ENCODE measurements at places on chromosomes 5 and 9. TPM values are rescaled to one million over a fixed set of nuclear protein-coding genes. Genes with fewer than 3 reads are reported as not detected.

- DNase-seq = no peak
Measured at GRCh38 chr9:4559261-4560182, 69.3 kb downstream of the SLC1A1 start.

- no peak for DNase-seq
Measured at GRCh38 chr5:122297587-122298298, 14.3 kb upstream of the SNCAIP start.

GRCh38 chr5:79697222-79698170 is 7.9 kb downstream of the CMYA5 start:
- DNase-seq = no peak

- no peak for DNase-seq
Measured at GRCh38 chr9:37988041-37988440, 81.0 kb downstream of the SHB start.

GRCh38 chr9:132042324-132042723 is 37.3 kb downstream of the MED27 start:
- DNase-seq = no peak

GRCh38 chr9:122383992-122384461 is 13.2 kb downstream of the PTGS1 start:
- DNase-seq = no peak

- DNase-seq = no peak
Measured at GRCh38 chr5:139481580-139482049, 943 bp downstream of the STING1 start.

DNA sequence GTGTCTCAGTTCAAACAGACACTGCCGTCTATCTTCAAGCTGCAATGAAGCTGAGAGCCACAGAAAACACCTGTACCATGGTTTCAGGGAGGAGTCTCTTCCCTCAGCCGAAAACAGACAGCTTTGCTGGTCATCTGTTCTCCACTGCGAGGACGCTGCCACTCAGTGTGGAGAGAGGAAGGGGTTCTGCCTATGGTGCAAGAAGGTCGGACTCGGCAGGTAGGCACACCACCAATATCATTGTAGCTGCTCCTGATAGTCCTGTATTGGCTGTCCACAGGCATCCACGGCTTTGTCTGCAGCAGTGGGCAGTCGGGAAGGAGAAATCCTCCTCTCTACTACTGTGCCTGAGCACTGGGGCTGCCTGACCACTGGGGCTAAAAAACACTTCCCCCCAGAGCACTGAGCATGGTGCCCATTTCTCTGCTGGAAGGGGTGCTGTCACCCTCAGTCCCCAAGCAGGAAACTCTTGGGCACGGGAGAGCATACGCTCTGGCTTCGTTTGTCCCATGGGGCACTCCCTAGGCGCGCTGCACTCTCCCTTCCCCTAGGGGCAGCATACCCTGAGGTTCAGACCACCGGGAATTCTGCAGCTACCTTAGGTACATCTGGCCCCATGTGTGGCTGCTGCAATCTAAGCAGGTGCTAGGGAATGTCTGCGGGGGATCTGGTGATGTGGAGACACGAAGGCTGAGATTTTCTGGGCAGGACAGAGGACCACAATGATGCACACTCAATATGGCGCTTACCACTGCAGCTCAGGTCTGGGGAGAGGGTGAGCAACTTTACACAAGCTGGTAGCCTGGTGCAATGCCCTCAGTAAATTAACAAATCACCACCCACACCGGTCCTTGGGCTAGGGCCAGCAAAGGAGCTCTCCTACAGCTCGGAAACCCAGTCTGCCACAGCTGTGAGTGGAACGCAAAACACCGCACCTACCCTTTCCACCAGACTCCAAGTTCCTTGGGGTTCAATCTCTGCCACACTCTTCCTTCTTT is 880.9 kb upstream of the SEMA6A start:
- no peak for DNase-seq

DNA sequence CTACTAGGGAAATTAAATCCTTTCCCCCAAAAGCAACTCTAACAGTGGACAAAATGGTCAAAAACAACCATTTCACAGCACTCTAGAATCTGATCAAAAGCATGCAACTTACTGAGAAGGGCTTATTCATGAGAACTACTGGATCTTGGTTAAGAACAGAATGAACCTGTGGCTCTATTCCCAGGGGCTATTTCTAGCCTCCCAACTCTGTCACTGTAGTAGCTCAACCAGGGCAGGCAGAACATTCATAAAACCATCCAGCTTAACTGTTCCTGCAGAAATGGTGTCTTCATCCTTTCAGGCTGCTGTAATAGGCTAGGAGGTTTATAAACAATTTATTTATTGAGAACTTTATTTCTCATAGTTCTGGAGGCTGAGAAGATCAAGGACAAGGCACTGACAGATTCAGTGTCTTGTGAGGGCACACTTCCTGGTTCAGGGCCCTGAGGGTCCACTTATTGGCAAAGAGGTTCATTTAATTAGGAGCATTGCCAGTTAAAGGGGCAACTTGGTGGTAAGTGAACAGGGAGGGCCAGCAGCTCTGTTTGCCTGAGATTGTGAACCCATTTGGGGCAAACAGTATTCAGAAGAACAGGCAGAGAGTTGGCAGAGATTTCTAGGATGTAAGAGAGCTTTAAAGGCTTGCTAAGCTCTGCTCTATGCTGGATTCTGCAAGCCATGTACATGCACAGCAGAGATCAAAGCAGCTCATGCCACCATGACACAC is 238.5 kb upstream of the FBXL7 start:
- no peak for DNase-seq

DNA sequence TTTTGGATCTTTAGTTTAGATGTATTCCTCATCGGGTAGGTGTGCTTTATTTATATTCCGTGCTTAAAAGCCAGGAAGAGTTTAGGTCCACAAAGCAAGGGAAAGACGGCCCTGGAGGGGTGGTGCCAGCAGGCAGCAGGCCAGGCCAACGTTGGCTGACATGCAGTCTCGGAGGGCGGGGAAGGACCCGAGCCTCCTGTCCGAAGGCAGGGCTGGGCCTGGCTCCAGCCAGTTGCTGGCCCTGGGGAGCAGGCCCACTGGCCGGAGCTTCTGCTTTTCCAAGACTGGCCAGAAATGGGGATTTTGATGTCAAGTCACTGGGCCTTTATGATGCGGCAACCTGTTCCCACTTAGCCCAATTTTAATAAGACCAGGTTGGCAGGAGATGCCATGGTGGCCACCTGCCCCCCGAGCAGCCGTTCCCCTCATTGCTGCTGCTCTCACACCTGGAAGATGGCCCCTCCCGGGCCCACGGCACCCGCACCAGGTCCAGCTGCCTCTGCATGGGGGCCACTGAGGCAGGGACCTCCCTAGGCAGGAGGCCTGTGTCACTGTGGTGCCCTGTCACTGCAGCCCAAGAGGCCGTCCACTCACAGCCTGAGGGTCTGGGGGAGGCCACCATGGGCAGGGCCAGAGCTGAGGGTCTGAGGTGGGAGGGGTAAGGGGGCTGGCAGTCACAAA is 23.2 kb downstream of the LPCAT1 start:
- no peak for DNase-seq

GRCh38 chr9:137300567-137301080 is 1.4 kb downstream of the NRARP start:
- DNase-seq = no peak

DNA sequence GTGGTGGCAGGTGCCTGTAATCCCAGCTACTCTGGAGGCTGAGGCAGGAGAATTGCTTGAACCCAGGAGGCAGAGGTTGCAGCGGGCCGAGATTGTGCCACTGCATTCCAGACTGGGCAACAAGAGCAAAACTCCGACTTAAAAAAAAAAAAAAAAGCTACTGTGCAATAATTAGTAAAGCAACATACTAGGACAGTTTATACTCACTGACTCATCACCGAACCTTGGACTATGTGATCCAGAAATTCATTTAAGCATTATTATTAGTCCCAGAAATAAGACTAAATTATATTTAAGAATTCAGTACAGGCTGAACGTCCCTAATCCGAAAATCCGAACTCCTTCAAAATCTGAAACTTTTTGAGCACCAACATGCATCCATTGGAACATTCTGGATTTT is 37.8 kb downstream of the GOLPH3 start:
- no peak for DNase-seq

- peak; percentile 16 for DNase-seq
Measured at GRCh38 chr9:69134412-69134811, 39.7 kb upstream of the TJP2 start.

- DNase-seq = no peak
Measured at GRCh38 chr5:96785326-96786109, 22.2 kb downstream of the ERAP1 start.

GRCh38 chr5:72172786-72173185 is 65.5 kb downstream of the MAP1B start:
- DNase-seq = no peak

DNA sequence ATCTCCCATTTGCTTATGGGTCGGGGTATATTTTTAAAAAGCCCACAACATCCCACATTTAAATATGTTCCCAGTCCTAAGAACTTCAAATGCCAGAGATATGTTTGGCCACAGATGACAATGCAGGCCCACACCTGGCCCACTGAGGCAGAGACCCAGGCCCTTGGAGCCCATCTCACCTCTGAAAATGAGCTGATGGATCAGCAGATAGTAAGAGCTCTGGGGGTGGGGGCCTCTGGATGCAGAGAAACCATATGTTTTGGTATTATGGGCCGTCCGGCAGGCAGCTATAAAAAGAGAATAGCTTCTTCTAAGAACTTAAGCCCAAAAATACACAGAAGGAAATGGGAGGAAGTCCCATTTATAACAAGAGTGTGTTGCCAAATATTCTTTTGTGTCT is 256.0 kb downstream of the GRIA1 start:
- no peak for DNase-seq

DNA sequence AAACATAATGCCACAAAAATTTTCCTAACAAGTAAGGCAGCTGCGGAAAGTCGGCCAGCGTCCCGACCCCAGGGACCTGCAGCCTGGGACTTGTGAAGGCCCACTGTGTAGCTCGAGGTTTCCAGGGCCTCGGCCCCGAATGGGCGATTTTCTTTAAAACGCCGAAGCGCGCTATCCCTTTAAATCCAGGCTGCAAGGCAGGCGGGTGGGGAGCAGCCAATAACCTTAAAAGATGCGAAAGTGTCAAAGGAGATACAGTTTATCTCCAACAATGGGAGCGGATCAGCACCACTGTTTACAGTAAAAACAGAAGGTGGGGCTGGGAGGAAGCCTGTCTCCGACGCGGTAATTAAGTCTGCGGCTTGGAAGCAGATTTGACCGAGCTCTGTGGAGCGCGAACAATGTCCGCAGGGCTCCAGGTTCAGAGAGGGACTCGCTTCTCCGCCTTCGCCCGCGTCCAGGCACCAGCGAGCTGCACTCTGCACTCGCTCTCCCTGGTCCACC is 1.7 kb upstream of the ZSWIM6 start:
- no peak for DNase-seq

DNA sequence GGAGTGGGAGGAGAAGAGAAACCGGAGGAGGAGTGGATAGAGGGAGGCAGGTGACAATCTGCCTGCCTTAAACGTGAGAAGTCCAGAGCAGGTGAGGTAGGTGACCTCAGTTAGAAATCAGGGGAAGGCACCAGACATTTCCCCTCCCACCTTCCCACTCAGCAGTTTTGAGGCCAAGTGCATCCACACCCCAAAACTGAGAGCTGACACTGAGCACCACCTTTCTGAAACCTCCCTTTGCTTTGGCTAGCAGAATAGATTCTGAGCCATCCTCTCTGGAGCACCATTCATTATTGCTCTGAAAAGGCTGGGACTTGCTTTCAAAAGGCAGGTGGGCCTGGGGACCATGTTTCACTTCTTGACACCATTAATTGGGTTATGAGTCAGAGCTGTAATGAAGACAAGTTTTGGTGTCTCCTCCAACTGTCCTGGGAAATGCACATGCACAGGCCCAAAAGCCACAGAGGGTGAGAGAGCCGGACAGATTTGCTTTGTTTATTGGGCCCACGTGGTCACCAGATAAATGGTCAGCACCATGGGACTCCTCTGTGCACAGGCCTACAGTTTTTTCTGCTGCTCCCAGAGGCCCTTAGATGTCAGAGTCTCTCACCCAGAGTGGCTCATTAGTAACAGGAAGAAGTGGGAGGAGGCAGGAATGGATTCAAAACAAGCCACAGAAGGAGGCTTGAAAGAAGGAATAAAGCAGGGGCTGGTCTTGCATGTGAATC is 314.7 kb downstream of the TLE1 start:
- no peak for DNase-seq

DNA sequence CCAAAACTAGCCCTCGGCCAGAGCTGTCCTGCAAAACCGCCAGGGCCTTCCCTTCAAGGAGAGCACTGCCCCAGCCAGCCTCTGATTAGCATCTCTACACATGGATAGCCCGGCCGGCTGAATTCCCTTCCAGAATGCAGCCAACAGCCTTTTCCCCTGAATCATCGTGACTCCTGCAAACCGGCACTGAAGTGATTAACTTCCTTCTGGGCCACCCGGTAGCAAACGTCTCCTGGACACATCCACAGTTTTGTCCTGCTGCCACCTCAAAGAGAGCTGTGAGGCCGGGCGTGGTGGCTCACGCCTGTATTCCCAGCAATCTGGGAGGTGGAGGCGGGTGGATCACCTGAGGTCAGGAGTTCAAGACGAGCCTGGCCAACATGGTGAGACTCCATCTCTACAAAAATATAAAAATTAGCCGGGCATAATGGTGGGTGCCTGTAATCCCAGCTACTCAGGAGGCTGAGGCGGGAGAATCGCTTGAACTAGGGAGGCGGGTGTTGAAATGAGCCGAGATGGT is 21.1 kb upstream of the EEIG1 start:
- no peak for DNase-seq

DNA sequence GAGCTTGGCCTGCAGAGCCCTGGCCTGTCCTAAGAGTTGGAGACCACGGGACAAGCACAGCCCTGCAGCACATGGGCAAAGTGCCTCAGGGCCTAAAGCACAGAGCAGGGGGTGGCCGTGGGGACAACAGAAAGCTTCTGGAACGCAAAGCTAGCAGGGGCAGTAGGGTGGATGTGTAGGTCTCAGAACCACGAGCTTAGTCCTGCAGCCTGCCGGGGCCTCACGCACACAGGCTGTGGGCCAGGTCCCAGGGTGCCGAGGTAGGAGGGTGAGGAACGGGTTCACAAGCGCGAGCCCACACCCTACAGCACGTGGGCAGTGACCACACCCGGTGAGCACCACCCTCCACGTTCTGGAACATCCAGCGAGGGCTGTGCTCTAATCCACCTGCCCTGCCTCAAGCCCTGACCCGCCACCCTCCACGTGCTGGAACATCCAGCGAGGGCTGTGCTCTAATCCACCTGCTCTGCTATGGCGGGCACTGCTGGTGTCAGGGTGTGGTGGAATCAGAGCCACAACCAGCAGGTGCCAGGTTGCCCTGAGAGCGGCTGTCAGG is 9.3 kb downstream of the CLPTM1L start:
- no peak for DNase-seq

The BSPRY gene
- total RNA-seq = 3.4 TPM

The PCDHB9 gene
- 14.5 TPM for total RNA-seq

The SGCD gene
- total RNA-seq = 5.3 TPM

The ADRB2 gene
- total RNA-seq = 0.42 TPM

The LAMC3 gene
- 19.5 TPM for total RNA-seq

The SHROOM1 gene
- total RNA-seq = 8.6 TPM

The EDIL3 gene
- 51.3 TPM for total RNA-seq

The CXCL14 gene
- total RNA-seq = 51.6 TPM
